CD4-positive, CD25-positive, alpha-beta regulatory T cell (primary cell): ENCODE measurements at places on chromosomes 6 and 20. TPM values are rescaled to one million over a fixed set of nuclear protein-coding genes. Genes with fewer than 3 reads are reported as not detected.

- no peak overlapping the region for H3K27ac ChIP-seq
- no peaks in the 10 kb centered on the region for H3K36me3 ChIP-seq
- no peak for DNase-seq
These were observed 432.2 kb downstream of the HTR1B start for GRCh38 chr6:77030929-77031674.

CAPN11 gene
- not detected for total RNA-seq

SPATS1 gene
- total RNA-seq: not detected

GRCh38 chr6:33993091-33993490 is 152.8 kb downstream of the GRM4 start:
- H3K27me3 ChIP-seq: no peaks in the 10 kb centered on the region
- H3K4me3 ChIP-seq: no peak overlapping the region
- no peaks in the 10 kb centered on the region for H3K4me1 ChIP-seq
- no peak for DNase-seq

DNA sequence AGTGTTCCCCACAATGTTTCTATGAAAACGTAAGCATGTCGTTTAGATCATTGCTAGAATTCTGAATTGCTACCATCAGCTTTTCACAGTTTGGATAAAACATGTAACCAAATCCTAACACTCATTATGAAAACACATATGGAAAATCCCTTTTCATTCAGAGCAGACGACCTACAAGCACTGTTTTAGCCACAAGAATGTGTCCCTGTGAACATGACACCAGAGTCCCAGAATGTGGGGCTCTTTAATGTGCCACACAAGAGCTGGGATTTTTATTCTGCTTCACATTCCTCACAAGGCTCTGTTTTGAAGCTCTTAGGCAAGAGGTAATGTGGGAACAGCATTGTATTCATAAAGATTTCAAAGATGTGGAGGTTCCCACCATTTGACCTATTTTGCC is 141.1 kb upstream of the CITED2 start:
- no peak for DNase-seq
- no peak overlapping the region for H3K27ac ChIP-seq
- H3K4me3 ChIP-seq: no peak overlapping the region
- H3K4me1 ChIP-seq: no peaks in the 10 kb centered on the region
- H3K27me3 ChIP-seq: no peaks in the 10 kb centered on the region
- no peaks in the 10 kb centered on the region for H3K36me3 ChIP-seq

- no peak overlapping the region for H3K4me3 ChIP-seq
- H3K36me3 ChIP-seq: no peaks in the 10 kb centered on the region
- DNase-seq: no peak
- H3K27me3 ChIP-seq: peaks cover 3% of the 10 kb centered on the region
- H3K4me1 ChIP-seq: no peaks in the 10 kb centered on the region
- no peak overlapping the region for H3K27ac ChIP-seq
These were observed 265.2 kb downstream of the QKI start for GRCh38 chr6:163679753-163680152.

- no peak overlapping the region for H3K27ac ChIP-seq
- no peaks in the 10 kb centered on the region for H3K4me1 ChIP-seq
- H3K36me3 ChIP-seq: no peaks in the 10 kb centered on the region
- no peak overlapping the region for H3K4me3 ChIP-seq
These were observed 85.7 kb upstream of the AGPAT4 start for GRCh38 chr6:161359618-161359945.

TFAP2C gene
- not detected for total RNA-seq

SLC17A1 gene
- total RNA-seq: not detected

GRCh38 chr20:55173601-55174000 is 698.2 kb downstream of the DOK5 start:
- H3K36me3 ChIP-seq: no peaks in the 10 kb centered on the region
- no peak overlapping the region for H3K27ac ChIP-seq
- no peaks in the 10 kb centered on the region for H3K4me1 ChIP-seq
- DNase-seq: no peak
- H3K27me3 ChIP-seq: no peaks in the 10 kb centered on the region

DNA sequence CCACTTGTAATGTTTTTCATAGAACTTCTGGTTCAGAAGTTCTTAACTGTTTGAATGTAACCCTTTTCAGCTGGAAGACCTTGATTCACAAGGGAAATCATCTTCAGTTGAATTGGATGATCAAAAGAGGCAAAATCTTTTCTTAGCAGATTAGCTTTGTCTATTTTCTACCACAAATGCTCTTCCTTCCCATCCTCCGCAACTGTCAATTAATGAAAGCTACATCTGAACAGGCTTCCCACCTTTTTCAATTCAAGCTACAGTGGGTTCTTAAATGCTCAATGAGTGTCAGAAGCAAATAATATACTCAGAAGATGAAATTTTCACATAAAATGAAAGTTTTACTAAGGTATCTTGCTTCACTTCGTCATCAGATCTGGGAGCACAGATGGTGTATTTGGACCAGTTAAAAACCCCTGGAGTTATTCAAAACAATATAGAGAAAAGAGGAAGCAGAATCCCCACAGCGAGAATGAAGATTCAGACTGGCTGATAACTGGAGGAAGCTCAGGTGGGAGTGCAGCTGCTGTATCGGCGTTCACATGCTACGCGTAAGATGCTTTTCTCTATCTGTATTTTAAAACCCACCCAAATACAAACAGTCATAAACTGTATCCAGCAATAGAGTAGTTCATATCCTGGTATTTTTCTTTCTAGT is 19.4 kb downstream of the QRSL1 start:
- H3K36me3 ChIP-seq: peaks cover 54% of the 10 kb centered on the region
- H3K4me3 ChIP-seq: no peak overlapping the region
- DNase-seq: no peak
- H3K27ac ChIP-seq: no peak overlapping the region
- no peaks in the 10 kb centered on the region for H3K4me1 ChIP-seq

DNA sequence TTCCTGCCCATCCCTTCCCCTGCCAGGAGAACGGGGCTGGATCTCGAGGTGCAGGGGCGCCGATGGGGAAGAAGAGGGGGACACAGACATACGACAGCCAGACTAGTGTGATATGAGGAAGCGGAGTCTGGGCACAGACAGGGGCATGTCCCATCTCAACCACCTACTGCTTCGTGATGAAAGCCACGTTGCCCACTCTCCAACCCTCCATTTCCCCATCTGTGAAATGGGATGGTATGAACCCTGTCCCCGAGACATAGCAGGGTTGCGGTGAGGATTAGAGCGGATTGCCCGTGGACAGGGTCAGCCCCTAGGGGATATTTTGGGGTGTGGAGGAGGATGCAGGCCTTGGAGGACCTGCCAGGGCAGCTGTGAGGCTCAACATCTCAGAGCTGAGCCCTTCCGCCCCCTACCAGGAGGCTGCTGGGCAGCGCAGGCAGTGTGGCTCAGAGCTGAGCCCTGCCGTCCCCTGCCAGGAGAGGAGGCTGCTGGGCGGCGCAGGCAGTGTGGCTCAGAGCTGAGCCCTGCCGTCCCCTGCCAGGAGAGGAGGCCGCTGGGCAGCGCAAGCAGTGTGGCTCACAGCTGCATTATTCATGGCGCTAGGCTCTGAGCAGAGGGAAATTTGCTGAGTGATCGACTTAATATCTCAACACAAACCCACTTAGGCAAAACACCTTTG is 71.7 kb downstream of the GRM4 start:
- no peak for DNase-seq
- no peak overlapping the region for H3K27ac ChIP-seq
- no peaks in the 10 kb centered on the region for H3K36me3 ChIP-seq
- no peaks in the 10 kb centered on the region for H3K27me3 ChIP-seq
- H3K4me1 ChIP-seq: no peaks in the 10 kb centered on the region

ACSS1 gene
- 38.7 TPM for total RNA-seq

DNA sequence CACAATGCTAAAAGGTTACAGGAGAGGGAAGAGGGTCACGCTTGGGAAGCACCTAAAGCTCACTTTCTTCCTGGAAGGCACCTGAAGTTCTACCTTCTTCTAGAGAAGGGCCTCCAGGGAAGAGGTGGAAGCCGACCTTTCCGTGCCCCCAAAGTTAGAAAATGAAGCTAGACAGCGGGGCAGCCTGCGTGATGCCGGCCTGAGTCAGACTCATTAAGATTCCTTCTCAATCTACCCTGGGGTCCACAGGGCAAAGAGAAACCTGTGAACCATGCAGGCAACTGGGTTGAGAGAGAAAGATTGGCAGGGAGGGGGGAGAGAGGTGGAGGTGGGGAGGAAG is 54.8 kb upstream of the CCDC167 start:
- H3K4me1 ChIP-seq: no peaks in the 10 kb centered on the region
- H3K27me3 ChIP-seq: no peaks in the 10 kb centered on the region
- DNase-seq: no peak
- H3K27ac ChIP-seq: no peak overlapping the region
- no peak overlapping the region for H3K4me3 ChIP-seq
- H3K36me3 ChIP-seq: no peaks in the 10 kb centered on the region

DNA sequence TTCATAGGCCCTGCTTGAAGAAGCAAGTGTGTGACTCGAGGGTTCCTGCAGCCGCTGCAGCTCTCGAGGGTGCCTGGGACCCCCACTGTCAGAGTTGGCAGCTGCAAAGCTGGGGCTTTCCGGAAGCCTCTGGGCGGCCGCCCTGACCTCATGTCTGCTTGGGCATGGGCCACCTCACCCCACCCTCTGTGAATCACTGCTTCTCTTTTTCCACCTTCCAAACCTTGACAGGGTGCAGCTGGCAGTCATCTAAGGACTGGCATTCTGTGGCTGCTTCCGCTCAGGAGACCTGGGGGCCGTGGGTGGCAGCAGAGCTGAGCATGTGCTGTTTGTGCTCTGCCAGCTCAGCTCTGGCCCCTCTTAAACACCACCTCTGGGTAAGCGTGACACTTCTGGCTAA is 32.0 kb downstream of the ERMARD start:
- no peaks in the 10 kb centered on the region for H3K27me3 ChIP-seq
- no peak for DNase-seq
- no peak overlapping the region for H3K4me3 ChIP-seq

DNA sequence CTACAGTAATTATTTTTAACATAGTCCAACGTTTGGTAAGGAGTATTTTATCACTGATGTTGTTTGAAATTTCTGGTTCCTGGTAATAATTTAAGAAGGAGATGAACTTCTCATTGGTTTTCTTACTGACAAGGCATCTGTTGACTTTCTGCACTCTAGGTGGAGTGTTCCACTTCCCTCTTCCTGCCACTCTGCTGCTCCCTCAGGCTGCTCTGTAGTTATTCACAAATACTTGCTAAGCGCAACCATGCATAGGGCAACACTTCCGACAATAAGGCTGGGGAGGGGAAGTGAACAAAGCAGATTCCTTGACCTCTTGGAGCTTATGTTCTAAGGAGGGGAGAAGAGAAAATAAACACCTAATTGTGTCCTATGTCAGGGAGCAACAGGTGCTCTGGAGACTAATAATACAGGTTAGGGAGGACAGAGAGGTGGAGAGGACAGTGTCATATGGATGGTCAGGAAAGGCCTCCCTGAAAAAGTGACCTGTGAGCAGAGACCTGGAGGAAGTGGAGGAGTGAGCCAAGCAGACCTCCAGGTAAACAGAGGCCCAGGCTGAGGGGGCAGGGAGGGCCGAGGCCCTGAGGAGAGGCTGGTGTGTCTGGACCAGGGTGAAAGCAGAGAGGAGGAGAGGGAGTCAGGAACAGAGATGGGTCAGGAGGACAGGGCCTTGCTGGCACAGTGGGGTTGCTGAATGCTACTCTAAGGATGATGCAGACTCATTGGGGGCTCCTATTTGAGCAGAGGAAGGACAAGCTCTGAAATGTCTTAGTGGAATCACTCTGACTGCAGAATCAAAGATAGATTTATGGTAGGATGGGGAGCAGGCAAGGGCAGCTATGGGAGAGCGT is 134.8 kb upstream of the SLC24A3 start:
- no peaks in the 10 kb centered on the region for H3K36me3 ChIP-seq
- H3K27me3 ChIP-seq: no peaks in the 10 kb centered on the region
- no peaks in the 10 kb centered on the region for H3K4me1 ChIP-seq
- H3K27ac ChIP-seq: no peak overlapping the region

- H3K27ac ChIP-seq: no peak overlapping the region
- peaks cover 28% of the 10 kb centered on the region for H3K36me3 ChIP-seq
- H3K4me3 ChIP-seq: no peak overlapping the region
- no peak for DNase-seq
These were observed 85.9 kb downstream of the SYNJ2 start for GRCh38 chr6:158067436-158068015.

- no peak for DNase-seq
- no peaks in the 10 kb centered on the region for H3K4me1 ChIP-seq
- H3K27ac ChIP-seq: no peak overlapping the region
- no peak overlapping the region for H3K4me3 ChIP-seq
These were observed 161.4 kb downstream of the ID4 start for GRCh38 chr6:19998541-19998940.

- no peak for DNase-seq
- no peaks in the 10 kb centered on the region for H3K4me1 ChIP-seq
- H3K36me3 ChIP-seq: no peaks in the 10 kb centered on the region
These were observed 312.7 kb downstream of the LAMA2 start for GRCh38 chr6:129195643-129196042.

DNA sequence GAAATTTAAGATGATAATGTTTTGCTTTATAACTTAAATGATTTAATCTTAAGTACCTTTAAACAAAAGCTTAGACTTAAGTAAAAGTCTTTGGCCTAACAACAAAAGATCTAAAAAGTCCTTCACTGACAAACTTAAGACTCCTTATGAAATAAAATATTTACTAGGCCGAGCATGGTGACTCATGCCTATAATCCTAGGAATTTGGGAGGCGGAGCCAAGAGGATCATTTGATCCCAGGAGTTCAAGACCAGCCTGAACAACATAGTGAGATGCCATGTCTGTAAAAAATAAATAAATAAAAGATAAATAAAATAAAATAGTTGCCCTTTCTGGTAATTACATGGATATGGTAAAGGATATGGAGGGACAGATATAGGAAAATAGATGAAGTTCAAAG is 12.4 kb downstream of the KATNA1 start:
- H3K4me1 ChIP-seq: no peaks in the 10 kb centered on the region
- H3K4me3 ChIP-seq: no peak overlapping the region
- H3K27ac ChIP-seq: no peak overlapping the region
- peaks cover 18% of the 10 kb centered on the region for H3K36me3 ChIP-seq

WFDC10B gene
- total RNA-seq: not detected

- H3K4me3 ChIP-seq: no peak overlapping the region
- H3K4me1 ChIP-seq: no peaks in the 10 kb centered on the region
- peaks cover 18% of the 10 kb centered on the region for H3K36me3 ChIP-seq
These were observed 12.5 kb downstream of the FBXO30 start for GRCh38 chr6:145802141-145802540.

DNA sequence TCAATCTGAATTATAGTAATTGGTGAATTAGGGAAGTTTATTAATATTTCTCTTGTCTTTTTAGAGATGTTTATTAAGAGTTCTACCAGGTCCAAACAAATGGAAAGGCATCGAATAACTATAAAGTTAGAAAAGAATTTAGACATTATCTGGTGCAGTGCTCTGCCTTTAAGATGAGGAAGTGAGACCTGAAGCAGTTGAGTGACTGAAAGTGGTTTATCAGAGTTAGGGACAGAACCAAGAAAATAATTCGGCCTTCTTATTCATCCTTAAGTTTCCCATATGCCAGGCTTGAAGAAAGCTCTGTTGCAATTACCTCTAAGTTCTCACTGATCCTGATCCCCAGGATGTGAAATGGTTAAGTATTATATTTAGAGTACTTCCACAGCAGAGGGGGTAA is 94.2 kb upstream of the FLRT3 start:
- H3K27ac ChIP-seq: no peak overlapping the region
- H3K36me3 ChIP-seq: no peaks in the 10 kb centered on the region
- H3K27me3 ChIP-seq: no peaks in the 10 kb centered on the region
- H3K4me3 ChIP-seq: no peak overlapping the region
